NCI-H187 treated with DMSO at 0.1 percent for 48 hours (cell line): ENCODE measurements at places on chromosomes 4 and X.

GRCh38 chr4:145090380-145090779 lies 7.6 kb downstream of the ANAPC10 start:
- DNase-seq = no peak

- DNase-seq = no peak
These were observed 27.8 kb downstream of the ADD1 start for GRCh38 chr4:2871466-2871865.

DNA sequence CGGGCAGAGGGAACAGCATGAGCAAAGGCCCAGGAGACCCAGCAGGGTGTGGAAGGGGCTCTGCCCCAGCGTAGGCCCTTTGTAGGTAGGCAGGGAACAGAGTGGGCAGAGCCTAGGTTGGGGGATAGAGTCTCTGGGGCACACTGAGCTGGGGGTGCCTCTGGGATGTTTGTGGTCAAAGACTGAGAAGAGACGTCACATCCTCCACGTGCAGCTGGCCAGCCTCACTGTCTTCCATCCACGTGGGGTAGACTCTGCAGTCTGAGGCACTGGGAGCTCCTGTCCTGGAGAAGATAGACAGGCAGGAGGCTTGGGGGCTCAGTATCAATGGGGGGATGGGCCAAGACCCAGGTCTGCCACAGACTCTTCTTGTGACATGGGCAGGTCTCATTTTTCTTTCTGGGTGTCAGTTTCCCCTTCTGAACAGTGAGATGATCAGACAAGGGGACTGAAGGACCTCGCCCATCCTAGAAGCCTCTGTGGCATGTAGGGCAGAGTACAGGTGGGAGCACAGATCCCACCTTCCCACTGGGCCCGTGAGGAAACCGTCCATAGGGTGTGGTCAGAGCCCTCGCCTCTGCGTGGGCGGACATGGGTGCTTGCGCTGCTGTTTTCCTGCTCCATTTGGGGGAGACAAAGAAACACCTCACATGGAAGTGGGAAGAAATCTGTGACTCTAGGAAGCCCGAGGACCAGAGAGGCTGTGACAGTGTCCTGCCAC lies 22.9 kb downstream of the WFS1 start:
- DNase-seq = no peak

DNA sequence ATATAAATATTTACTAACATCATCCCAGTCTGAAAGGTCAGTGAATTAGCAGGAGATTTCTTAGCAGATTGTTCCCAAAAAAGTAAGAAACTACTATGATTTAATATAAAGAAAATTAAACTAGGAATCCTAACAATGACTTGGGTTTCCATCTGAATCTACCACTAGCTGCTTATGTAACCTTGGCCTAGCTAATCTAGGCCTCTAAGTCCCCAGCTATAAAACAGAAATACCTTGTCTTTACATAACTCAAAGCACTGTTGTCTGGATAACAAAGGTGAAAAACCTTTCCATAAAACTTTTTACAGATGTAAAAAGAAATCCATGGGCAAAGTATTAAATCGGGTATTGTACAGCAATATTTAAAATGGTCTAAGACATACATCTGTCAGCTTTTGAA lies 3.0 kb downstream of the FBXL5 start:
- DNase-seq = no peak
